ENCODE measurements at places on chromosomes 4 and X. TPM values are rescaled to one million over a fixed set of nuclear protein-coding genes. Genes with fewer than 3 reads are reported as not detected.

DNA sequence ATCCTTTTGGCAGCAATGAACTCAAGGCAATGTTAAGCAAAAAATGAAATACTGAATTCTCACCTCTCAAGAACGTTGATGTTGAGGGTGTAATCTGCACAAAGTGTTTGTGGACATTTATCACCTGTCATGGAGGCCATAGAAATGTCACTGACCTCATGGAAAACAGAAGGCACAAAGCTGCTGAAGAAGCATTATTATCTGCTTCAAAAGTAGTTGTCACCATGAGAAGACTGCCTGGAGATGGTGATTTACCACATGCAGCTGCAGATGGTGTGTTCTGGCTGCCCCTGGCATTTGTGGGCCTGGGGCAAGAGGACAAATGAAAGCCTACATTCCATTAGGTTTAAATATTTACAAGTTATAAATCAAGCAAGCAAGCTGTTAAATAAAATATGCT, 116.8 kb upstream of the RPS6KA3 start:
- no peak for DNase-seq

GRCh38 chr4:10983268-10983667, 298.7 kb upstream of the CLNK start:
- no peak for DNase-seq

DNA sequence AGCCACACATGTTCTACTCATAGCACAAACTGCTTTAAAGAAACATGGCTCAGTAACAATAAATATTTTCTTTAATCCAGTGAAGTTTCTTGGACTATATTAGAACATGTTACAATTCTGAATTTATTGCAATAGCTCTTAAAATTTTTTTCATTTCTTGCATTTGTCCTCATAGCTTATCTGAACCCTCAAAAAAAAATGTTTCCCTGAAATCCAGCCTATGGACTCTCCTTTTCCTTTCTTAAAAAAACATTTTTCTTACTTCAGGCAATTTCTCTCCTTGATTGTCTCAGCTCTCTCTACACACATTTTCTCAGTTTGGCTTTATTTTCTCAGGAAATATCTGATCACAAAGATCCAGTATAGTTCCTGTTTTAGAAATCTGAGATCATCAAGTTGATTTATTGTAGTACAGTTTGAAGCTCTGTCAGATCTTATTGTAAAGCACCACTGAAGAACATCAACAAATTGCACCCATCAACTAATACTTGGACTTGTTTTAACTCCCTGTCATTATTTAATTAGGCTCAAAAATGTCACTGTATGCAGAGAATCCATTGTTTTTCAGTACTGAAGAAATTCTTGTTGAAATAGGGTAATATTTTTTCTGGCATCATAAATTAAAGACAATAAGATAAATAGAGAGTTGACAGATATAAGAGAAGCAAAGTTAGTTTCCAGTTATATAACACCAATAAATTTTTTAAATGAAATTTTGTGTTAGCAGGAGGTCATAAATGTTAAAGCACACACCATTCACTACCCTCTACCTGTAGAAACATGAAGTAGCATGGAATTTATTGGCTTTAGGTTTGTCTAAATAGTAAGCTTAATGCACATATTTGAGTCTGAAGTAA, 317.7 kb downstream of the ARHGAP24 start:
- peak; percentile 72 for DNase-seq

GRCh38 chrX:38154340-38154739, 66.3 kb downstream of the SRPX start:
- no peak for DNase-seq

DNA sequence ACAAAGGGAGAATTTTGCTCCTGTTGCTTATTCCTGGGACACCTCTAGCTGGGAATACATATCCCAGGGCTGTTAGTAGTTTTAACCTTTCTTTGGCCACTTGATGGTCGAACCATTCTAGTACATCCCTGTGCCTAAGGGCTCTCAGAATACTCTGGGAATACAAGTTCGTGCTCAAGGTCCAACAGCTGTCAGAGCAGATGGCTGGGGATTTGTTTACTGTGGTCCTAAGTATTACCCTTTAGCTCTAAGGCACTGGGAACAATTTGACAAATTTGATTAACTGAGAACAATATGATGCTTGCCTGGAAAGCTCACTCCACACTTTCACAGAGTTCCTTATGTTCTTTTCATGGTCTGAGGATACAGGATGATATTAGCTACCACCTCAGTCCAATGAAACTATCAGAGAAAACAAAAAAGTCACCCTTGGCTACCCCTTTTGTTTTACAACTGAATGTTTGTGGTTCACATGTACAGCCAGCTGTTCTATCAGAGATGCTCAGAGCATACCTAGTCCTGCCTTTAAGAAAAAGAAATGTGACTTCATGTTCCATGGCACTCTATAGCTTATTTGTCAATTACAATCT, 47.4 kb upstream of the PHOX2B start:
- no peak for DNase-seq

DNA sequence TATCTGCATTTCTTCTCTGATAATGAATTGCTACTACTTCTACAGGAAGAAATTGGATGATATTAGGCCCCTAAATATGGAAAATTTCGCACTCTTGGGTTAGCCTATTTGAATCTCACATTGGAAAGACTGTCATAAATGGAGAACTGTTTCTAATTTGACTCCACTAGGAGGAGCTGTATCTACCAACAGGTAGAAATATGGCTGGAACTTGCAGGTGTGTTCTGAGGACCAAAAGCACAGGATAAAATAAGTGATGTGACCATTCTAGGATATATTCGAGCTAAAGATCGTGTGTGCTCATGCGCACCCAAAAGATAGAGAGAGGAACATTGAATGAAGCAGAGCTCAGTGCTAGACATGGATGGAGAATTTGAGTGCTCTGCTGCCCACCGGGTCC, 4.8 kb upstream of the NKAP start:
- DNase-seq, result peak; percentile 1

DNA sequence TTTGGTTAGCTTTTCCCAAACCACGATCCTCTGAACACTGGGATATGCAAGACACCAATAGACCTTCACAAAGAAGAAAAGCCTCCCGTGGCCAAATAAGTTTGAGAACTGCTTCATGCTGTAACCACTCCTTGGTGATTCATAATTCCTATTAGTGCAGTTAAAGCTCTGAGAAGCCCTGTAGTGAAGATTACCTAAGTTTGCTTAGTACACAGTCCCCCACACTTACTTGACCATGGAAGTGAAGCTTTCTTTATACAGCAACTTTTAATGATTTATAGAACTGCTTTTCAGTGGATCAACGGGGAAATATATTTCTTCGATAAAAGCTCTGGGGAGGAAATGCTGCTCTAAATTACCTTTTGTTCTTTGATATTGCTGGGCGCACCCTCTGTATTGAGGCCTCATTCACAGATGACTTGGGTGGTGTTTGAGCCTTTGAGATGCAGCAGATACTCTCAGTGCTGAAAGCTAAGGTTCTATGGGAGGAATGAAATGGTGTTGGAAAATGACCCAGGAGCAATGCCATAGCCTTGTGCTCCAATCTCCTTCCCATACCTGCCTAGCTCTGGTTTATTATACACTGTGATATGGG, 67.4 kb downstream of the CBLL2 start:
- DNase-seq, result no peak

GRCh38 chr4:10121568-10122208, 5.1 kb upstream of the WDR1 start:
- no peak for DNase-seq

- DNase-seq, result no peak
Measured at GRCh38 chr4:135281230-135281629, 1079.6 kb upstream of the PABPC4L start.

- no peak for DNase-seq
Measured at GRCh38 chrX:11557120-11557519, 108.6 kb downstream of the ARHGAP6 start.

DNA sequence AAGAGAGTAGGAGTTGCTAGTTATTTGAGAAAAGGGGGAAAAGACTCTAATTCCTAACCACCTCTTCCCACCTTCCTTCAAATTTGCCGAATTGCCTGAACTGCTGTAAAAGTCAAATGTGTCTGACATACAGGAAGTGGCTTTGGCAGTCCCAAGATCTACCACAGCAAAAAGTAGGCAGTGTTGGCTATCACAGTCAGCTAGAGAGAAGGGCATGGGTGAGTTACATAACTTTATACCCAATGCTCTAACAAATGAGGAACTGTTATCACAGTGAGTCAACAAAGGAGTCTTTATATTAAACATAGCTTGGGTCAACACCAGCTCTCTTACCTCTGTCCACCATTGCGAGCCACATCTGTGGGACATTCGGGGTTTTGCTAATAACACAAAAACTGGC, 2.4 kb upstream of the MBNL3 start:
- DNase-seq, result no peak

DNA sequence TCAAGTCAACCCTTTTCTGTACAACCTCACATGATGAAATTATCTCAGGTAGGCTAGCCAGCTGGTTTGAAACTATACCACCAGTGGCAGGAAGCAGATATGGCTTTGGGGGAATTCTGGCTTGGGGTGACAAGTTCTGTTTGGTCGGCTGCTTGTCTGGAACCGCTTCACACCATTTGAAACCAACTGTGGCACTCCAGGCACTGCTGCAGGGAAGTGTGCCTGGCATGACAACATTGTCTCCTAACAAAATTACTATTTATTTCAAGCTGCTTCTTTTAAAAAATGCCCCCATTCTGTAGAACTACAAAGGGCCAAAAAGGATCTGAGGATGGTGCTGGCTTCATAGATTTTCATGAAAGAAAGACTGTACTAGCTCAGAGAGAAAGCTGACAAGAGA, 37.1 kb upstream of the GPM6B start:
- DNase-seq, result no peak

TMEM271 gene
- total RNA-seq, result not detected

INPP4B gene
- 20.9 TPM for total RNA-seq

LRIT3 gene
- total RNA-seq, result 0.17 TPM

CSN1S1 gene
- total RNA-seq, result not detected
